Stimulated activated CD8-positive, alpha-beta memory T cell treated with anti-CD3 and anti-CD28 coated beads, Interleukin-12 subunit alpha, Interleukin-12 subunit beta, amount 100 ng/mL, for 4 hours (primary cell): ENCODE measurements at places on chromosomes 3 and 15.

GRCh38 chr15:38187630-38188313 is 64.9 kb upstream of the SPRED1 start:
- DNase-seq = no peak

GRCh38 chr3:25611193-25611592 is 53.5 kb downstream of the TOP2B start:
- DNase-seq = no peak

GRCh38 chr3:183486472-183486871 is 58.1 kb upstream of the MCF2L2 start:
- no peak for DNase-seq

DNA sequence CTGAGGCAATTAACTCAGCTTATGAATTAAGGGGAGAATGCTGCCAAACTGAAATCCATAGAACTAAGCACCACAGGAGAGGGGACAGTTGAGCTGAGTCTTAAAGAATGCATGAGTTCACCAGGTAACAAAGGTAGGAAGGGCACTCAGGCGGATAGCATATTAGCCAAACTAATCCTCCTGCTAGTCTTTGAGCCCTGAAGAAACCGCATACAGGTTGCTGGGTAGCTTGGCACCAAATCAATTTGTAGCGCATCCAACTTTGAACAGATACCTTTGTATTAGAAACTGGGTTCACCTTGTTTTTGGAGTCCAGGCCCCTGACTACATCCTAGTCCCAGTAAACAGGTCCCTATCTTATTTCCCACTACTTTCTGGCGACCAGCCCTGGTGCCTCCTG is 93.7 kb downstream of the FRMD4B start:
- no peak for DNase-seq

- DNase-seq = no peak
Measured at GRCh38 chr3:16013568-16013967, 160.9 kb upstream of the GALNT15 start.

DNA sequence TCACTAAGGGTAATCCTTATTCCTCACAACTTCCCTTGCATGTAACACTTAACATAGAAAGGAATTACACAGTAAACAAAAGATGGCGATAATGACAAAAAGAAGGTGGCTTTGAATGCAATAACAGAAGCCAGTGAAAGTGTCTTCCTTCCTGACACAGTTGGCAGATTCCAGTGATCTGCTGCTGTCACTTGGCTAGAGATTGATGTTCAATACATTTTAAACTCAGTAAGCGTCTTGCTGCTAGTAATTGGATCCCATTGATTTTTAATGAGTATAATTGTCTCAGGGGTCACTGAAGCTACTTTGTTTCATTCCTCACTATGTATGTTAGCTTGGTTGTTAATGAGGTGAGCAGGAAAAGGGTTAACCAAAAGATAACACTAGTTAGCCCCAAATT is 692.7 kb downstream of the NTRK3 start:
- DNase-seq = no peak

DNA sequence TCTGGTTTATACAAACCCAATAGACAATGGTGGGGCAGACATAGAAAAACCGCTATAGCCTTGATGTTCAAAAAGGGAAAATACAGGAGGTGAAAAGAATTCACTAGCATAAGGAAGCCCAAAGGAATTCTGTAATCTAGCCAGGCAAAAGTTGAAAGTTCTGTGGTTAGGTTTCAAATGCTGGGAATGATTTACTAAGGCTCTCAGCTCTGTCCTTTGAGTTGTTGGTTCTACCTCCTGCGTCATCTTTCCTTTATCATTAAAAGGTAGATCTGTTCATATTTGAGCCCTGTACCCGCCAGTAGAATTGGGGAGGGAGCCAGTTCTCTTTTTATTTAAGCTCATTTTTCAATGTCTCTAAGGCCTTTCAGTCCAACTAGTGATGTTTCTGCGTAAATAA is 866.5 kb downstream of the IGSF11 start:
- DNase-seq = no peak

- no peak for DNase-seq
Measured at GRCh38 chr3:125401402-125401801, 26.3 kb upstream of the ZNF148 start.

GRCh38 chr3:126930936-126931600 is 51.8 kb upstream of the PLXNA1 start:
- no peak for DNase-seq

DNA sequence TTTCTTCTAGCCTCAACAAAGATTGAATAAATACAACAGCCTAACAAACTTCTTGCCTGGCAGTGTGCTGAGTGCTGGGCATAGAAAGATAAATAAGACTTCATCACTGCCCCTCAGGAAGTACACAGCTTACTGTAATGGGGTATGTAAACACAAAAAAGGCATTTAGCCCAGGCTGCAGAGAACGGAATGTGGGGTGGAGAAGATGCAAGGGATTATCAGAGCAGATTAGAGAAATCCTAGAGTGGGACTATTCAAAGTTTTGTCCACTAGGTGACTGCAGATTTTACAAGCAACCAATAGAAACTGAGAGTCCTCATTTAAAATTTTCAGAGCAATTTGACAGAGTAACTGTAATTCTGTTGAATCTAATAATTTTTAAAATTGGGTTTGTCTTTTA is 35.4 kb upstream of the TSC22D2 start:
- no peak for DNase-seq

- no peak for DNase-seq
Measured at GRCh38 chr3:169083163-169083562, 580.3 kb downstream of the MECOM start.

- DNase-seq = no peak
Measured at GRCh38 chr15:59223736-59224135, 17.1 kb downstream of the LDHAL6B start.

- DNase-seq = no peak
Measured at GRCh38 chr3:39275963-39276593, 3.8 kb downstream of the CX3CR1 start.

- DNase-seq = no peak
Measured at GRCh38 chr3:23867838-23868237, 49.0 kb downstream of the NKIRAS1 start.

DNA sequence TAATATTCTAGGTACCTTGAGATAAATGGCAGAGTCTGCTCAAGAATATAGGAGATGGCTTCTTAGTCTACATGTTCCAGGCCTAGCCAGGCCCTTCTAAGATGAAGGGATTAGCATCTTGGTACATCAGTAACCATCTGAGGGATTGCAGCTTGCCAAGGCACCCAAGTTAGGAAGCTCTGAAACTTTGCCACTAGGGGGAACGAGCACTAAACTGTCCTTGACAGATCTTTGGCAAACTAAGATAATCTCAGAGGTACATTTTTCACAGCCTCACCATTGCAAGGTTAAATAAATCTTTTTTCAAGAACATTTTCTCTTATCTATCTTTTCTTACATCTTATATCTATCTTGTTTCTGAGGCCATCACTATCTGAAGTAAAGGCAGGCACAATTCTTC is 351.2 kb downstream of the RAP2B start:
- no peak for DNase-seq

DNA sequence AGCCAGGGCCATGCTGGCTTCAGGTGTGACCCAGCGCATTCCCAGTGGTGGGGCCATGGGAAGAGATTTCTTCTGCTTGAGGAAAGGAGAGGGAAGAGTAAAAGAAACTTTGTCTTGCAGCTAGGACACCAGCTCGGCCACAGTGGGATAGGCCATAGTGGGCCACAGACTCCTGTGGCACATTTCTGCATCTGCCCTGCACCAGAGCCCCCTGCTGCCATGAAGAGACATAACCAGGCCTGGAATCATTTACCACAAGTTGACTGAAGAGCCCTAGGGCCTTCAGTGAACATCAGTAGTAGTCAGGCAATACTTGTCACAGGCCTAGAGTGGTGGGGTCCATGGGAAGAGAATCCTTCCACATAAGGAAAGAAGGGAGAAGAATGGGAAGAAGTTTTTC is 411.4 kb upstream of the ARL6 start:
- DNase-seq = no peak

GRCh38 chr15:101198800-101199199 is 53.0 kb downstream of the CHSY1 start:
- no peak for DNase-seq

- no peak for DNase-seq
Measured at GRCh38 chr15:47669221-47669620, 48.1 kb upstream of the SEMA6D start.

DNA sequence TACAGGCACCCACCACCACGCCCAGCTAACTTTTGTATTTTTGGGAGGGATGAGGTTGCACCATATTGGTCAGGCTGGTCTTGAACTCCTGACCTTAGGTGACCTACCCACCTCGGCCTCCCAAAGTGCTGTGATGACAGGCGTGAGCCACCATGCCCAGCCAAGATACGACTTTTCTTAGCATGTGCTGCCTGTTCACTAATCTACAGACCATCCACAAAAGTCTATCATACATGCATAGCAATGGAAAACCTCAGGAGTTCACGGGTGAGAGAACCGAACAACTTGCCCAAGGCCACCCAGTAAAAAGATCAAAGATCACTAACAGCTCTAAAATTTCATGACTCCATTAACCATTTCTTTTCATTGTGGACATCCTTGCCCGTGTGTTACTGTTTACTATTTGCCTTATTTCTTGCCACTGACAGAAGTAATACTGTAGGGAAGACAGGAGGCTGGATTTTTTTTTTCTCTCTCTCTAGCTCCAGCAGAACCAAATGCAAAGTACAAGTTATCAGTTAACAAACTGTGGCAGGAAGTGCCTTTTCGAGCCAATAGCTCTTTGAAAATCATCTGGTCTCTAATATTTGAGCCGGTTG is 92.3 kb downstream of the FOXP1 start:
- no peak for DNase-seq

GRCh38 chr3:132569580-132569979 is 27.5 kb upstream of the ACKR4 start:
- no peak for DNase-seq

DNA sequence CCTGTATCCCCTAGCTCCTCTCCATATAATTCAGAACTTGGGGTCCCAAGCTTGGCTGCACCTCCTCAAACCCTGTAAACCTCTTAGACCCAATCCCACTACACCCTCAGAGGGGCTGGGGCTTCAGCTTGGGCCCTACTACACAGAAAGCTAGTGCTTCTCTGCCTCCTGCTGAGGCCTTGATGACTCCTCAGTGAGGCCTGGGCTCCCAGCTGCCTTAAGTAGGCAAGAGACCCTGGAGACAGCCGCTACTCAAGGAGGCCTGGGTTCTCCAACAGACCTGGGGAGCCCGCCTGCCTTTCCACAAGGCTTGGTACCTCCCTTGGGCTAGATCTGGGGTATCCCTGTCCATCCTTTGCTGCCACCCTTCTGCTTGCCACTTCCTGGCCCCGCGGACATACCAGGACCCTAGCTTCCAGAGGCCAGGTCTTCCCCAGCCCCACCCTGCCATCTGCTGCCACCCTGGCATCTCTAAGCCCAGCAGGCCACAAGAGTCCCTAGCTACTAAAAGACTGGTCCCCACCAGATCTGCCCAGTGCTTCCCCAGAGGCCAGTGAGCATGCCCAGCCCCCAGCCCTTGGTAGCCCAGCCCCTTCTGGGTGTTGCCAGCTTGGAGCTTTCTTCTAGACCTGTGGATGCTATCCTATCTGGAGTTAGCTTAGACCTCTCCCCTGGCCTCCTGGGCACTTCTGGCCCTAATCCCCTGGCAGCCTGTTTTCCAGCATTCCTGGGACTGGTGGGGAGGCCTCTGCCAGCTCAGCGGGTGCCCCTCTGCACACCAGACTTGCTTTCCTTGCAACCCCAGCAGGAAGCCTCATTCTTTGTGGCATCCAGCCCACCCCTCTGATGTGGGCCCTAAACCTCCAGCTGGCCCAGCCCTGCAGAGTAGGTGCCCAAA is 13.7 kb downstream of the C15orf39 start:
- DNase-seq = no peak

GRCh38 chr3:55252921-55253320 is 234.2 kb downstream of the WNT5A start:
- DNase-seq = no peak

DNA sequence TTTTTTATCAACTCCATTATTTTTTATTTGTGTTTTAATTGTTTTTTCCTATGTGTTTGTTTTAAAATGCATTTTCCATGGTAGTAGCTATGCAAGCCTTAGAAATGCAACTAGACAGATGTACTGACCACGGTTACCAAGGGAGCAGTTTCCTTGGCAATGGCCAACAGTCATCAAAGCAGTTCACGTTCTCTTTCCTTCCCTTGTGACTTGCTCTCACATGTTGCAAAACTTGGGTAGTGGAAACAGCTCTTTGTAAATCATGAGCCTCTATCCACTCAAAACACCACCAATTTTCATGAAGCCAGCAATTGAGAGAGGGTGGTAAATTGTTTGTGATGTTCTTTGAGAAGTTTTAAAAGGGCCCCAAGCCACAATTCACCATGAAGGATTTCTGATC is 499.4 kb upstream of the MDFIC2 start:
- DNase-seq = no peak

GRCh38 chr15:90960298-90961091 is 5.8 kb downstream of the RCCD1 start:
- no peak for DNase-seq

- no peak for DNase-seq
Measured at GRCh38 chr3:61157414-61157813, 93.8 kb downstream of the FHIT start.

- DNase-seq = no peak
Measured at GRCh38 chr3:15404767-15405166, 22.6 kb downstream of the METTL6 start.

DNA sequence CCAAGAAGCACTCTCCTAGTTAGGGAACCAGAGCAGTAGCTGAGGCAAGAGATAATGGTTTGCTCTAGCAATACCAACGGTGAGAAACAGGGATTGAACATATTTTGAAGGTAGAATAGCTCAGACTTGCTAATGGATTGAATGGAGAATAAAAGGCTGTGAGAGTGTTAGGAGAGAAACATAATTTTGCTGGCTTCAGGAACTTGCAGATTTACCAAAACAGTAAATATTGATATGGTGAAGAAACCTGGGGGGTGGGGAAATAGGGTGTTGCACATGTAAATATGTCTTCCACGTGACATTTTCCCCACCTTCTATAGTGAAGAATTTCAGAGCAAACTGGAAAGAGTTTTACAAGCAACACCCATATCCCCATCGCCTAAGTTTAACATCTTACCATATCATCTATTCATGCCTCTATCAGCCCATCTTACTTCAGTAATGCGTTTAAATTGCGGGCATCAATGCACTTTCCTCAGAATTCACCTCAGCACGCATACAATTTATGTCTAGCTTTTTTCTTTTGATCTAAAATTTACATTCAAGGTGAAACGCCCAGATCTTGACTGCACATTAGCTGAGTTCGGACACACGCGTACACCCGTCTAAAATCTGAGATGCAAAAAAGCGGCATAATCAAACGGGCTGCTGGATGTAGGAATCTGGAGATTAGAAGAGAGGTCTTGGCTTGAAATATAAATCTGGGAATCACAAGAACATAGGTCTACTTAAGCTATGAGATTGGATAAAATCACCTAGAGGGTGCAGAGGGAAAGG is 891 bp upstream of the NR1D2 start:
- DNase-seq = no peak

- DNase-seq = peak; percentile 20
Measured at GRCh38 chr15:100601163-100601562, 821 bp downstream of the LINS1 start.
